Activated CD4-positive, alpha-beta T cell treated with anti-CD3 and anti-CD28 coated beads for 4 hours (primary cell): ENCODE measurements at places on chromosomes 7 and 10.

DNA sequence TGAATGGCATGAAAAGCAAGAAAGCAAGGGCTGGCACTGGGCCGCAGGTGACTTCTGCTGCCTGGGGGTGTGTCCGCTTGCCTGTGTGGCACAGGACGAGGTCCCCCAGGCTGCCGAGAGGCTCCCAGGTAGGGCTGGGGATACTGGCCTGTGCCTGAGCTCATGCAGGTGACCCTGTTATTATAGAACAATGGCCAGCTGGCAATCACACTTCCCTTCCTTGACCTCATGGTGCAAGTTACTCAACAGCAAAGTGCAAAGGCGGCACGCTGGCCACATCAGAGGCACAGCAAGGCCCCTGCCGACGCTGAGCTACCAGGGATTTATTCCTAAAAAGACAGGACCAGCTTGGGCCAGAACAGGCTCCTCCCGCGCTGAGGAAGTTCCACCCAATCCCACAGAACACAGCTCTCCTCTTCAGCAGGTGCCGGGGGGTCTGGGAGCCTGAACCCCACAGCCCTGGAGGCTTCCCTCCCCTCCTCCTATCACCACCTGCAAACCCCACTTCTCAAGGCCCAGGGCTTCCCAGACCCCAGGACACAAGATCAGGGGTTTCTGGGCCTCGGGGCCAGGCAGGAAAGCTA is 1.4 kb upstream of the ADAM8 start:
- DNase-seq: no peak

- no peak for DNase-seq
Measured at GRCh38 chr10:35552650-35553342, 52.3 kb upstream of the GJD4 start.

GRCh38 chr10:59724098-59724938 is 14.7 kb upstream of the SLC16A9 start:
- no peak for DNase-seq

DNA sequence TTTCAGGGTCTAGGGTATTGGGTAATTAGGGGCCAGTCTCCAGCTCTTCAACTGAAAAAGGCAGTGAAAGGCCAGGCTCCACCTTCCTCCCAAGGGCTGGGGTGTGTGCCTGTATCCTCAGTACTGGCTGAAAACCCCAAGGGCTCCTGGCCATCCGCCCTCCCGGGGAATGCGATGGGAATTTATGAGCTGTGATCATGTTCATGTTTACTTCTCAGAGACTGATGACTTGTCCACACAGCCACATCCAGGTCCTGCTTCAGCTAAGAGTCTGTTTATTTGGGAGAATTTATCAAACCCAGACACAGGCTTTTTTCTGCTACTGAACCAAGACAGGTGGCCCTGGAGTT is 91.7 kb downstream of the CCDC3 start:
- DNase-seq: no peak
